ENCODE measurements at places on chromosomes 1 and 21.
A peak's percentile ranks its signal among the peaks of the same experiment; 100 is the strongest.

- no peaks in the 10 kb centered on the region for H3K4me1 ChIP-seq
- no peak for DNase-seq
- peaks cover 17% of the 10 kb centered on the region for H3K27me3 ChIP-seq
- no peaks in the 10 kb centered on the region for H3K36me3 ChIP-seq
Observed at GRCh38 chr1:162319493-162320175, 57.0 kb downstream of the SPATA46 start.

GRCh38 chr1:21950734-21951133 is 13.6 kb upstream of the HSPG2 start:
- H3K4me1 ChIP-seq = no peaks in the 10 kb centered on the region
- H3K4me3 ChIP-seq = no peak overlapping the region
- DNase-seq = no peak
- no peaks in the 10 kb centered on the region for H3K36me3 ChIP-seq

- DNase-seq = no peak
- no peak overlapping the region for H3K4me3 ChIP-seq
- peaks cover 7% of the 10 kb centered on the region for H3K4me1 ChIP-seq
- peaks cover 23% of the 10 kb centered on the region for H3K27me3 ChIP-seq
Observed at GRCh38 chr1:15345705-15346345, 63.9 kb upstream of the EFHD2 start.

DNA sequence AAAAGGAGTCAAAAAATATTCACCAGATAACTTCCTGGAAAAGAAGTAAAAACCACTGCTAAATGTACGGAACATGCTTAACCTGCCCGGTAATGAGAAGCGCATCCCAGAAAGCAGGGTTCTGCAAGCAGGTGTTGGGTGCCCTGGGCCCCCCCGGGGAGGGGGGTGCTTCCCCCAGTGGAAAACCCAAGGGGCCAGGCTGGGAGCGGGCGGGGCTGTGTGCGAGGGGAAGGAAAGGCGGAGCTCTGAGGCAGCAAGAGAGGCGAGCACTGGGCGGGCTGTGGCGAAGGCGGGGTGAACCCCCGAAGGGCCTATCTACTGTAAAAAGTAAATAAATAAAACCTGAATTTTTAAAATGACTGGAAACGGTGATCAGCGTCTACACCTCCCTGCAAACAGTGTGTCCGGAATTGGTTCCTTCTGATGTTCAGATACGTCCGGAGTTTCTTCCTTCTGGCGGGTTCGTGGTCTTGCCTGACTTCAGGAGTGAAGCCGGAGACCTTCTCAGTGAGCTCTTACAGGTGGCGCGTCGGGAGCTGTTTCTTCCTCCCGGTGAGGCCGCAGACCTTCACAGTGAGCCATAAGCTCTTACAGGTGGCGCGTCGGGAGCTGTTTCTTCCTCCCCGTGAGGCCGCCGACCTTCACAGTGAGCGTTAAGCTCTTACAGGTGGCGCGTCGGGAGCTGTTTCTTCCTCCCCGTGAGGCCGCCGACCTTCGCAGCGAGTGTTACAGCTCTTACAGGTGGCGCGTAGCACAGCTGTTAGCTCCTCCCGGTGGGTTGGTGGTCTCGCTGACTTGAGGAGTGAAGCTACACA is 13.4 kb downstream of the FTCD start:
- H3K27me3 ChIP-seq = peaks cover 6% of the 10 kb centered on the region
- no peaks in the 10 kb centered on the region for H3K36me3 ChIP-seq

GRCh38 chr1:101247404-101248287 is 10.8 kb downstream of the S1PR1 start:
- H3K27me3 ChIP-seq = no peaks in the 10 kb centered on the region
- peaks cover 7% of the 10 kb centered on the region for H3K36me3 ChIP-seq
- peaks cover 45% of the 10 kb centered on the region for H3K4me1 ChIP-seq
- peak overlapping the region; percentile 80 for H3K27ac ChIP-seq

GRCh38 chr1:76867342-76868130 is at the start of gene ST6GALNAC5:
Gene ST6GALNAC5 (plus strand): TSS chr1:76867480.
- H3K36me3 ChIP-seq = no peaks in the 10 kb centered on the region
- no peak within 1 kb of the TSS for H3K27ac ChIP-seq
- peak within 1 kb of the TSS; percentile 75 for H3K4me3 ChIP-seq
- peaks cover 9% of the 10 kb centered on the region for H3K4me1 ChIP-seq

GRCh38 chr1:222613627-222614026 is 4.3 kb upstream of the MIA3 start:
- H3K4me1 ChIP-seq = peaks cover 5% of the 10 kb centered on the region
- H3K36me3 ChIP-seq = peaks cover 5% of the 10 kb centered on the region
- H3K27ac ChIP-seq = no peak overlapping the region
- peaks cover 2% of the 10 kb centered on the region for H3K27me3 ChIP-seq

GRCh38 chr1:54070171-54070837 is 16.9 kb downstream of the TCEANC2 start:
- peak; percentile 38 for DNase-seq
- H3K27me3 ChIP-seq = no peaks in the 10 kb centered on the region
- H3K4me1 ChIP-seq = peaks cover 3% of the 10 kb centered on the region
- H3K27ac ChIP-seq = peak overlapping the region; percentile 12
- H3K4me3 ChIP-seq = no peak overlapping the region

- no peak for DNase-seq
- no peaks in the 10 kb centered on the region for H3K27me3 ChIP-seq
- H3K4me3 ChIP-seq = no peak overlapping the region
- no peak overlapping the region for H3K27ac ChIP-seq
Observed at GRCh38 chr1:75996196-75996595, 64.0 kb upstream of the ASB17 start.

DNA sequence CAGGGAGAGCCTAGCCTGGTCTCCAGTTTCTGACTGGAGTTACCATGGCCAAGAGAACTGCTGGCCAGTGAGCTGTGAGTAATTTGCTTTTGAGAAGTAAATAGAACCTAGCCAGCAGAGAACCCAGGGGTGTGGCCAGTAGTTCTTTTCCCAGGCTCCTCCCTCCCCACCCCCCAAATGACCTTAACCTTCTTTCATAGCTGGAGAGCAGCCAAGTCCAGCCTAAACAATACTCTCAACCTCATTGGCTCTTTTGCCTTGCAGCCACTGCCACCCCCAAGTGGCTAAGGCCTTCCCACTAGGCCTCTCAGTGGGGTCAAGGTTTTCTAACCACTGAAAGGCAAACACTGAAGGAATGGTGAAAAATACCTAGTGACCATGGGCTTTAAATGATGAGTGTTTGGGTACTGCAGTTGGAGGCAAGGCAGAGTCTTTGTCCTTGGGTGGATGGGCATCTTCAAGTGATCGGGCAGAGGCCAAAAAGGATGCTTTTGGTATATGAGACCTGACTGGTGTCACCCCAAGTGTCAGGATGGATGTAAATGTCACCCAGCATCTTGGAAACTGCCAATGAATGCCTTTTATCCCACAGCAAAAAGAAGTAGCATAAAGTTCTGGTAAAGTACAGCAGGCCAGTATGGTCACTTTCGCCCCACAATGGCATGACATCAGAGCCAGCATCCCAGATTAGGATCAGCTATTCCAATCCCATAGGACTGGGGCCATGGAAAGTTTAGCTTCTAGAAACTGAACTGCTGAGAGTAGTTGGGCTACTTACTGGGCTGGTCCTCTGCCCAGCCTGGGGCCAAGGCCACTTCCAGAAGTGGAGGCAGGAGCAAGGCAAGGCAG is 3.5 kb upstream of the PIGV start:
- H3K4me1 ChIP-seq = peaks cover 47% of the 10 kb centered on the region
- no peaks in the 10 kb centered on the region for H3K27me3 ChIP-seq
- no peak overlapping the region for H3K27ac ChIP-seq
- no peak overlapping the region for H3K4me3 ChIP-seq
- peaks cover 9% of the 10 kb centered on the region for H3K36me3 ChIP-seq

GRCh38 chr21:16082038-16082816 is 352.4 kb downstream of the USP25 start:
- no peaks in the 10 kb centered on the region for H3K27me3 ChIP-seq
- no peak for DNase-seq
- no peaks in the 10 kb centered on the region for H3K4me1 ChIP-seq
- no peak overlapping the region for H3K4me3 ChIP-seq

DNA sequence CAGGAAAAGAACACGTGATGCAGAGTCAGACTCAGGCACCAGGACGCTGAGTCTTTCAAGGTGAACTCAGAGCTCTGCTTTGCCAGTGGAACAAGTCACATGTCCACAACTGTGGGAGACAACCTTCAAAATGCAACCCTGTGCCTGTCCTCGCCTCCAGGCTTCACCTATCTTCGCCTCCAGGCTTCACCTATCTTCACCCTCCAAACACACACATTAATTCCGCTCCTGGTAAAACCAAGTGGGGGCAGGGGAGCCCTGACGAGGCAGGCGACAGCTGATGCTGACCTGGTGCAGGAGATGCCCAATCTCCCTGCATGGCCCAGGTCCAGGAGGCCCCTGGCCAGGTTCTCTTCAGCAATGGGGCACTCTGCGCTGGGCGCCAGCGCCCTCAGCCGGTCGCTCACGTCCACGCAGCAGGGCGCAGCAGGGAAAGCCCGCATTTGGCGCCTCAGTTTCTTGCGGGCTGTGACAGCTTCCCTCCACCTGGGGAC is 28.0 kb upstream of the LSS start:
- peaks cover 38% of the 10 kb centered on the region for H3K36me3 ChIP-seq
- no peak overlapping the region for H3K4me3 ChIP-seq
- H3K27ac ChIP-seq = no peak overlapping the region
- no peak for DNase-seq
- no peaks in the 10 kb centered on the region for H3K27me3 ChIP-seq

DNA sequence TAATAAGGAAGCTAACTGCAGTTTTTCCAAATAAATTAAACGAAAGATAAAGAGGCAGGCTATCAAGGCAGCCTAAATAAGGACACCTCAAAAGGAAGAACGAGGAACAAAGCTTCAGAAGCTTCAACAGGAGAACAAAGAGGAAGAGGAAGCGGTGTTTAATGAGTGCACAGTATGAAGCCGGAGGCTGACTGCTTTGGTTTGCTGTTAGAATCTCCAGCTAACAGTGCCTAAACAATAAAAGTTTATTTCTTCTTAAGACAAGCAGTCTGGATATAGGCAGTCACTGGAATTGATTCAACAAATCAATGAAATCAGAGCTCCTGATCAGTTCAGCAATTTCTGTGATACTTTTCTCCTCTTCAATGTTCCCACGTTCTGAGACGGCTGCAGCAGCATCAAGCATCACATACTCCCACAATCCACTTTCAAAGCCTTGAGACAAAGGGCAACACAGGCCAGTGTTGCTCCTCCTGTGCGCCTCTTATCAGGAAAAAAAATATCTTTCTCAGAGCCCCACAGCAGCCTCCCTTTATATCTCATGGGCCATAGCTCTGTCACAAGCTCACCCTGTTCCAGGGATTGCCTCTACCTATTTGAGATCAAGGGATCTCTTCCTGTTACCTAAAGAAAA is 365.6 kb upstream of the ST6GALNAC5 start:
- H3K27ac ChIP-seq = no peak overlapping the region
- H3K4me3 ChIP-seq = no peak overlapping the region
- DNase-seq = no peak

DNA sequence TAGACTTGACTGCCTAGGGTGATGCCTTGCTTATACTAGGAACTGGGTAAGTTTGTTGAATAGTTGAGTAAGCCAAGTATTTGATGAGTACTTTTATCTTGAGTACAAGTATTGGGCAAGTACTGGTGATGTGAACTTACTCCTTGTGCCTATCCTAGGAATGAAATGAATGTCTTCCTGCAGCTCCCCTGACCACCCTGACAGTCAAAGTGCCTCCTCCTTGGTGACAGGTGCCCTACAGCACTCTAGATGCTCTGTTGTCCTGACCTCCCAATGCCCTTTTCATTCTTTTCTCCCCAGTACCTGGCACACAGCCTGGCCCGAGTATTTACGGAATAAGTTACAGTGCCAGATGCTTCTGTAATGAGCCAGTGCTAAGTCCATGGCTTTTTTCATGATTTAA is 25.5 kb downstream of the PCSK9 start:
- peaks cover 20% of the 10 kb centered on the region for H3K36me3 ChIP-seq
- DNase-seq = no peak
- peaks cover 4% of the 10 kb centered on the region for H3K4me1 ChIP-seq
- no peak overlapping the region for H3K27ac ChIP-seq
- peaks cover 2% of the 10 kb centered on the region for H3K27me3 ChIP-seq

GRCh38 chr1:86687595-86687994 is 16.8 kb upstream of the SH3GLB1 start:
- no peaks in the 10 kb centered on the region for H3K4me1 ChIP-seq
- no peaks in the 10 kb centered on the region for H3K27me3 ChIP-seq
- no peaks in the 10 kb centered on the region for H3K36me3 ChIP-seq

GRCh38 chr1:56550138-56550858 is 29.1 kb downstream of the PLPP3 start:
- no peak overlapping the region for H3K4me3 ChIP-seq
- H3K27me3 ChIP-seq = no peaks in the 10 kb centered on the region
- no peak overlapping the region for H3K27ac ChIP-seq
- DNase-seq = no peak
- H3K36me3 ChIP-seq = no peaks in the 10 kb centered on the region

- H3K36me3 ChIP-seq = no peaks in the 10 kb centered on the region
- no peaks in the 10 kb centered on the region for H3K4me1 ChIP-seq
- H3K27ac ChIP-seq = no peak overlapping the region
- DNase-seq = no peak
Observed at GRCh38 chr21:31218830-31219608, 125.0 kb downstream of the TIAM1 start.

DNA sequence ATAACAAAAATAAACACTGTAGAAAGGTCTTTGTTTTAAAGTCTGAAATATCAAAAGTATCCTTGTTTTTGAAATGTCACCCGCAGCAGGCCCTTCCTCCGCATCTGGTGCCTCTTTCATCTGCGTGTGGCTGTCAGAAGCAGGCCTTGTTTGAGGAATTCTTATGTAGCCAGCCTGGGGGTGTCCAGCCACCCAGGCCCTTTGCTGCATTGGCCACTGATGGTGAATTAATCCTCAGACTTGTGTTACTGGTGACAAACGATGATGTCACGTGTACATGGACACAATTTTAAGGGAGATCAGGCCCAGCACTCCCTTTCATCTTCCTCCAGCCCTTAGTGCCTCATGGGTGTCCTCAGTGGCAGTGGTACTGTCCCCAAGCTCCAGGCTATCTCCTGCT is 208.0 kb upstream of the GALNT2 start:
- no peak overlapping the region for H3K27ac ChIP-seq
- peaks cover 2% of the 10 kb centered on the region for H3K27me3 ChIP-seq
- peaks cover 3% of the 10 kb centered on the region for H3K36me3 ChIP-seq
- H3K4me1 ChIP-seq = peaks cover 12% of the 10 kb centered on the region

DNA sequence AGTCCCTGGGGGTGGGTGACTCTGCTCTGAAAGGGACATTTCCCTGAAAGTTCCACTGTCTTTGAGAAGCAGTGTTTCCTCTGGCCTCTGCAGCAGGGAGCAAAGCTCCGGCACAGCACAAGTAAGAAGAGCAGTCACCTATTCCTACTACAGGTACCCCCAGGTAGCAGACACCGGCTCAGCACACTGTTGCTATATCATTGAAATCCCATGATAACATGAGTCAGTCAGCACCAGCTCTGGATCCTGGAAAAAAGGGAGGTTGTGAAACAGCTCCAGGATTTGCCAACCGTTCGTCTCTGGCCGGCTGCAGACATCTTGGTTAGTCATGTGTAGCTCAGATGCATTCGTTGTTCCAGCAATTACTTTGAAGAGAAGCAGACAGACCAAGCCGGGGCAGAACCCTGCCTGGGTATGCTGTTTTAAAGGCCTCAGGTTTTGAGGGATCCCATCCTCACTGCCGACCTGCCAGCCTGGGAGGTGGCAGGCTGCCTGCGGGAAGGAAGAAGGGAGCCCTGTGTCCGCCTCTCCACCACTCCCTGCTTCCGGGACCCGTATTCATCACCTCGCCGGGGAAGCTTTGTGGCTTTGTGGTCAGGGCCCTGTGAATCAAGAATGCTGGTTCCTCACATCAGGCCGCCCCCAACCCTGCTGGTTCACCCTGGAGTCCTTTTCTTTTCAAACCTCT is 139.2 kb downstream of the CLIC6 start:
- H3K4me3 ChIP-seq = no peak overlapping the region
- no peak for DNase-seq
- H3K27ac ChIP-seq = no peak overlapping the region
- peaks cover 23% of the 10 kb centered on the region for H3K4me1 ChIP-seq
- peaks cover 21% of the 10 kb centered on the region for H3K36me3 ChIP-seq

- peaks cover 29% of the 10 kb centered on the region for H3K4me1 ChIP-seq
- H3K36me3 ChIP-seq = no peaks in the 10 kb centered on the region
- H3K4me3 ChIP-seq = no peak overlapping the region
- H3K27ac ChIP-seq = no peak overlapping the region
- no peak for DNase-seq
Observed at GRCh38 chr1:87834151-87834550, 505.5 kb downstream of the LMO4 start.
